CD4-positive, alpha-beta T cell treated with Interleukin-15 for 4 hours (primary cell): ENCODE measurements at places on chromosomes 13 and 19.

DNA sequence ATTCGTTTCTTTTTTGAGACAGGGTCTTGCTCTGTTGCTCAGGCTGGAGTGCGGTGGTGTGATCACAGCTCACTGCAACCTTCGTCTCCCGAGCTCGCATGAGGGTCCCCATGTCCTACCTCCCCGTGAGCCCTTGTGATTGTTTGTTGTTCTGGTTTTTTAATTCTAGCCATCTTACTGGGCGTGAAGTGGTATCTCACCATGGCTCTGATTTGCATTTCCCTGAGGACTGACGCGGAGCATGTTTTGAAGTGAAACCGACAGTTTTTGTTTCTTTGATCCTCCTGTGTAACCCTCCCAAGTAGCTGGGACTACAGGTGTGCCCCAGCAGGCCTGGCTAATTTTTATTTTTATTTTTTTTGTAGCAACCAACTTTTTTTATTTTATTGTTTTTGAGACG, 21.7 kb downstream of the GNG7 start:
- DNase-seq = no peak

DNA sequence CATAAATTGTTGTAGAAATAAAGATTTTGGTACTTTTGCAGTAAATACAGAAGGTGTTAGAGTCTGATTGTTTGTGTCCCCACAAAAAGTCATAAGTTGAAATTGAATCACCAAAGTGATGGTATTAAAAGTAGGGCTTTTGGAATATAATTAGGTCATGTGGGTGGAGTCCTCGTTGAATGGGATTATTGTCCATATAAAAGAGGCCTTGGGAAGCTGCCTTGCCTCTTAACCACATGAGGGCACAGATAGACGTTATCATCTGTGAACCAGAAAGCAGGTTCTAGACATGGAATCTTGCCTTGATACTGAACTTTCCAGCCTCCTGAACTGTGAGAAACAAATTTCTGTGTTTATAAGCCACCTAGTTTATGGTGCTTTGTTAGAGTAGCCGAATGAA, 186.8 kb downstream of the PRR20E start:
- DNase-seq = no peak

DNA sequence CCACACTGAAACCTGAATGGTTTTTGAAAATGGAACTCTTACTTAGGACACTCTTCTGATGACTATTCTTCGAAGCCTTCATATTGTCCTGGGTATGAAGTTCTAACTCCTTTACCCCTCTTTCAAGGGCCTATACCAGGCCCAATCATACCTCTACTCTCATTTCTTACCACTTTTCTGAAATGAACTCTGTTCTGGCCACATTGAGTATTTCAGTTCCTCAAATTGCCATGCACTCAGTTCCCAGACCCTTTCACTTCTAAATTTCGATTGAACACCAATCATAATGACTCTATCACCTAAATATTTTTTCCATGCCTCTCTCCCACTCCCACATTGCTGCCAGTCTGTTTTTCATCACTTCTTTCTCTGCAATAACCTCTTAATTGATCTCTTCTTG, 53.7 kb downstream of the LACC1 start:
- DNase-seq = no peak

DNA sequence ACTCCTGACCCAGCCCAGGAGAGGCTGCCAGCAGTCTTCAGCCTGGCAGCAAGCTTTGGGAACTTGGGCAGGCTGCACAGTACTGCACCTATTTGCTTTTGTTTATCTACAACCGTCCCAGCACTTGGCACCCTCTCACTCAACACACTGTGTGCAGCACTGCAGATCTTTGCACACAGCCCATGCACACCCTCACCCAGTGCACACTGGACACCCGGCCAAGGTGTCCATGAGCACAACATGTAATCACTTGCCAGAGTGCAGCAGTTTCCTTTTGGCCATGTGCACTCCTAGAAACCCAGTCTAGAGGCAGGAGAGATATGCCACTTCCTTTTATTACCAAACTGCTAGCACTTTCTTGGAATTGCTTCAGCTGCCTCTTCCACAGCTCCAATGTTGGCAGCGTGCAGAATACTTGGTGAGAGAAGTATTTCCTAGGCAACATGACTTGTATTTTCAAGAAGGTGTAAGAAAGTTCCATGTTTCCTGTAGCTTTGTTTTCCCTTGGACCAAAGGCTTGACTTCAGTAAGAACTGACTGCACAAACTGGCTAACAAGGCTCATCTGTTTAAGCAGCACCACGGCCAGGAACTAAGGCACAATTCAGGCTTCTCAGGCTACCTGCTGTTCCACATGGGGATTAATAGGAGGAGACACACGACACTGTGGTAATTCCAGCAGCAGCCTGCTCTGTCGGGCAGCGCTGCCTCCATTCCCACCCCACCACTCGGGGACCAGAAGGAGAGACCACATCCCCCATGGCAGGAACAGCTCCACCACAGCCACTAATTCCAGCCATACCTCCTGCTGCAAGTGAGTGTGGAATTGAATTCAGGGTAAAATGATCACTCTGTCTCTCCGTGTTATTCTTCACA, 15.3 kb downstream of the ATP7B start:
- no peak for DNase-seq

DNA sequence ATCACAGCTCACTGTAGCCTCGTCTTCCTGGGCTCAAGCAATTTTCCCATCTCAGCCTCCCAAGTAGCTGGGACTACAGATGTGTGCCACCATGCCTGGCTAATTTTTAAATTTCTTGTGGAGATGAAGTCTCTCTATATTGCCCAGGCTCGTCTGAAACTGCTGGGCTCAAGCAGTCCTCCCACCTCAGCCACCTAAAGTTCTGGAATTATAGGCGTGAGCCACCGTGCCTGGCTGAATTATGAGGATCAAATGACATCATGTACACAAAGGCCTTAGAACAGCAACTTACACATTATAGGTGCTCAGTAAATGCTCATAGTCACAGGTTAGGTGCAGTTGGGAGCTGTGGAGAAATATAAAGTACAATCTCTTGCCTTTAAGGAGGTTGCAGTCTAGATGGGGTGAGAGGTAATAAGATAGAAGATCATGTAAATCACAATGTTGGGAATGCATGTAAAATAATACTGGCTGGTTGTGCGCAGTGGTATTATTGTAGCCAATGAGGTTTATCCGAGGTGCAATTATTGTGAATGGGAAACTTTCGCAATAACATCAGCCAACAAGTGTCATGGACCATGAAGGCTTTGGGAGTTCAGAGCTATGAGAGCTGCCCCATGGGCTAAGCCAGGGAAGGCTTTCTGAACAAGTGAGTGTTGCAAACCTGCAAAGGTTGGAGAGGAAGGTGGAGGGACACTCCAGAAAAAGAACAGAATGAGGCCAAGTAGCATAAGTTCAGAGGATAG, 29.8 kb upstream of the CXCL17 start:
- DNase-seq = no peak
